ENCODE measurements at places on chromosomes 11 and 22.

DNA sequence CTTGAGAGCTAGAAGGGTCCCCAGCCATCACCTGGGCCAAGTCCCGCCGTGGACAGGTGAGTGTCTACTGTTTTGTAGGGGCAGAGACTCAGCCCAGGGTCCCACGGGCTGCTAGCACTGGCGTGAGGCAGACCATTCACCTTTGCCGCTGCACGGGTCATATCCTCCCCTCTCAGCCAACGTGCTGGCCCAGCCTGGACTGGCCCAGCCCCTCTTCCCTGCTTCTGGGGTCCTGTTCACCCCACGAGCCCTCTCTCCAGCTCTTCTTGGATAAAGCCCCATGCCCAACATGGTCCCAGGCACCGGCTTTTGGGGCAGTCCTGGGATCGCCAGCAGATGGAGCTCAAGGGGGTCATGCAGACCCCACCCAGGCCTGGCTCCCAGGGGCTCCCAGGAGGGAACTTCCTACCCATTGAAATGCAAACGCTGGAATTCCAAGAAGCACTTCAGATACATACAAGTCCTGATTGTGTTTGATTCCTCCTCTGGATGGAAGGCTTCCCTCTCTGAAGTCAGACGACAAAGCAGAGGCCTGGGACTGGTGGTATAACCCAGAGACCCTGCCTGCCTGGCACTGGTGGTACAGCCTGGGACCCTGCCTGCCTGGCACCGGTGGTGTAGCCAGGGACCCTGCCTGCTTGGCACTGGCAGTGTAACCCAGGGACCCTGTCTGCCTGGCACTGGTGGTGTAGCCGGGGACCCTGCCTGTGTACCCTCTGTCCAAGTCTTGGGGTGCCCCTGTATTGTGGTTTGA is 8.9 kb upstream of the SEPTIN5 start:
- peak; percentile 15 for DNase-seq

DNA sequence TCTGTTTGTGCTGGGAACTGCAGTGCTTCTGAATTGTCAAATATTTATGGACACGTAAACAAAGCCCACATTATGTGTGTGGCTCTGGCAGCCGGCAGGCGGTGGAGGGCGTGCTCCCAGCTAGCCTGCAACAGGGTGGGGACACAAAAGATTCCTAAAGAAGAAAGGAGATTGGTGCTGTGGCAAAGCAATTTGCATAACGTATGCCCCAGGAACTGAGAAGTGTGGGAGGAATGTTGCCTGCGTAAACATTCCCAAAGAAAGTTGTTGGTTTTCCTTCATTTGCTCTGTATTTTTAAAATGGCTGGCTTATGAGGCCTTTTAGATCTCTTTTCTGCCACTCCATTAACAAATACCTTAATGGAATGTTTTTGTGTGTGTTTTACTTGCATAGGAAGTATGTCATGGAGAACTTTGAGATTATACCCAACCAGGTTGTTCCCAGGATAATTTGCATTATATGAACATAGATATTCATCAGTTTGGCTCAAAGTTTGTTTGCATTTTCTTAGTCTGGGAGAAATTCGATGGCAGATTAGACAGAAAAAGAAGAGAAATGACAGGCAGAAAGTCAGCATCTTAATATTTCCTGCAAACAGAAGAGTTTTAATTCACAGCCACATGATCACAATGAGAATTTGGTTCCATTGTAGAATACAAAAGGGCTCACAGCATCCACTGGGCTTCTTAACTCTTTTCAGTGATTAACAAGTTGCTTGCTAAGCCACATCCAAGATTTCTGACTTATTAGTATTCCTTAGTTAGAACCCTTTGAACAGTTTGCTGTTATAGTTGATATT is 41.8 kb upstream of the DLAT start:
- no peak for DNase-seq

DNA sequence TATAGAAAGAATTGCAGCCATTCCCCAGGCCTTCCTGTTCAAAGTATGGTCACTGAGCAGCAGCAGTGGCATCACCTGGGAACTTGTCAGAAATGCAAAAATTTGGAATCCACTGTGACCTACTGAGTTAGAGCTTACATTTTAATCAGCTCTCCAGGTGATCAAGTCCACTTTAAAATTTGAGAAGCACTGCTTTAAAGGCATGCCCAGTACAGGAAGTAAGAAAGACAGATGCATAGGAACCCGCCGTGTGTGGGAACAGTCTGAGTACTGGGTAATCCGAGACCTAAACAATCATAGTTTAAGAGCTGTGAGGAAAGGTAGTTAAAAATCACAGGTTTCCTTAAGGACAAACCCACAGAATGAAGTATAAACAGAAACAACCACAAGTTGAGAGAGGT is 462.4 kb downstream of the RAB38 start:
- no peak for DNase-seq

GRCh38 chr22:21845558-21846453 is 21.6 kb downstream of the MAPK1 start:
- no peak for DNase-seq

DNA sequence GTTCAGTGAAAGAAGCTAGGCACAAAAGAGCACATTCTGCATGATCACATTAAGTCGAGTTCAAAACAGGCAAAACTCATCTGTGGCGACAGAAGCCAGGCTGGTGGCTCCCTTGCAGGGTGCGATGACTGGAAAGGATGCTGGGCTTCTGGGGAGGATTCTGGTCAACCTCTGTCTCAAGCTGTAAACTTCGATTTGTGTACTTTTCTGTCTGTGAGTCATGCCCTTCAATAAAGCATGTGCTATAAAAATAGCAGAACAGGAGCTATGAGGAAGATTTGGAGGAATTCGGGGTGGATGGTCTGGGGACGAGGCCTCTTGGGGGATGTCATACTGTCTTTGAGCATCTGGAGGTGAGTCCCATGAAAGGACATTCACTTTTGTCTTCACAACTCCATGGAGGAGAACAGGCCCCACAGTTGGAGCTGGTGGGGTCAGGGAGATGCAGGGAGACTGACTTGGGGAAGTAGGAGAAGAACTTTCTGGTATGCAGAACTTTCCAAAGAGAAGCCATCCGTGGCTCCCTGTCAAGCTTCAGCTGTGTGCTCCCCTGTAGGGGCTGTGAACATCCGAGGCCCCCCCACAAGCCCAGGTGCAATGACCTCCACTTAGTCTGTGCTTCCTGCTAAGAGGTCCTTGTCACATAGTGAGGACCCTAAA is 77.8 kb upstream of the LINC01488 start:
- DNase-seq: no peak

DNA sequence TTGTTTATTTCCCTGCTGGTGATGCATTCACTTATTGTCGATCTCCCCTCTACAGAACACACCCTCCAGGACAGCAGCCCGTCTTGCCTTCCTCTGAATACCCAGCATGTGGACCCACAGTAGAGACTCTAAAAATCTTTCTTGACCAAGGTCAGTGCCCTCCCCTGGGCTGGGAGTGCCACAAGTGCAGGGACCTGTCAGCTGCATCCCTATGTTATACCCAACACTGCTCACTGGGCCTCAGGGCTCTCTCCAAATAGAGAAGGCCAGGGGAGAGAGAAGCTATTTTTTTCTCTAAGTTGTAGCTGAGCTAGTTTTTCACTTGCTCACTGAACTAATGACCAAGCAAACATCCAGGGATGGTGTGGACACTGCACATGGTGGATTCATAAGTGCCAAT is 9.8 kb downstream of the KCNJ1 start:
- no peak for DNase-seq

All from right hindlimb (tissue), 1 donor.